ENCODE measurements at places on chromosomes 2 and 18. TPM values are rescaled to one million over a fixed set of nuclear protein-coding genes. Genes with fewer than 3 reads are reported as not detected.
A peak's percentile ranks its signal among the peaks of the same experiment; 100 is the strongest.

DNA sequence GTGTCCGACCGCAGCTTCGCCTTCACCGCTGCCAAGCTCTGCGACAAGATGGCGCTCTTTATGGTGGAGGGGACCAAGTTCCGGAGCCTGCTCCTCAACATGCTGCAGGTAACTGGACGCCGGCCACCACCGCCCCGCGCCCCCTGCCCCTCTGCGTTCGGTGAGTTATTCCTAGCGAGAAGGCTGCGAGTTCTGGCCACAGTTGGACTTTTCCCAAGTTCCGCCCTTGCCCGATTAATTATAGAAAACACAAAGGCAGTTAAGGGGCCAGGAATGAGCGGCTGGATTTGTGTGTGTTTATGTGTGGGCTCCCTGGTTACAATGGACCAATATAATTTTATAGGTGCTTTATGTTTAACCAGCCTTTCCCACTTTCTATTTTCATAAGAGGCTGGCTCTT is 189.2 kb downstream of the SMAD7 start:
- no peaks in the 10 kb centered on the region for H3K4me1 ChIP-seq
- DNase-seq = no peak
- H3K4me3 ChIP-seq = no peak overlapping the region
- no peak overlapping the region for H3K27ac ChIP-seq

- no peak overlapping the region for H3K27ac ChIP-seq
- H3K36me3 ChIP-seq = no peaks in the 10 kb centered on the region
- no peak overlapping the region for H3K4me3 ChIP-seq
- DNase-seq = no peak
- no peaks in the 10 kb centered on the region for H3K27me3 ChIP-seq
- H3K4me1 ChIP-seq = peaks cover 6% of the 10 kb centered on the region
These were observed 41.2 kb upstream of the HNRNPA3 start for GRCh38 chr2:177171418-177171865.

- no peaks in the 10 kb centered on the region for H3K36me3 ChIP-seq
- H3K27me3 ChIP-seq = no peaks in the 10 kb centered on the region
- no peak for DNase-seq
- no peaks in the 10 kb centered on the region for H3K4me1 ChIP-seq
- no peak overlapping the region for H3K4me3 ChIP-seq
These were observed 327.9 kb downstream of the EN1 start for GRCh38 chr2:118519511-118519910.

KCNJ3 gene
- total RNA-seq = 7.7 TPM

DNA sequence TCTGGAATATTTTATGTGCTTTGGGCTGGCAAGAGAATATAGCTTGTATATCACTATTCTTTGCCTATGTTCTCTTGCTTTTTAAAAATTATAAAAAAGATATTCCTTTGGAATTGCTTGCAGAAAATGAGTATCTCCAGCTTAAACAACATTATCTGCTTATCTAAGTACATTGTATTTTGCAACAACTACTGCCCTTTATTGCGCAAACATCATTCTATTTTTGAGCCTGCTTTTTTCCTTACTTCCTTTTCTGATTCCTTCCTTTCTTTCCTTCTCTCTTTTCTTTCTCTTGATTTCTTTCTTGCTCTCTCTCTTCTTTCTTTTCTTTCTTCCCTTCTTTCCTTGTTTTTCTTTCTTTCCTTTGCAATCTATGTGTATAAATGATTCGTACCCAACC is 74.0 kb downstream of the UNC80 start:
- H3K36me3 ChIP-seq = no peaks in the 10 kb centered on the region
- H3K4me1 ChIP-seq = no peaks in the 10 kb centered on the region
- no peaks in the 10 kb centered on the region for H3K27me3 ChIP-seq
- no peak overlapping the region for H3K4me3 ChIP-seq
- no peak for DNase-seq

- H3K27ac ChIP-seq = no peak overlapping the region
- no peaks in the 10 kb centered on the region for H3K27me3 ChIP-seq
- DNase-seq = no peak
- no peaks in the 10 kb centered on the region for H3K4me1 ChIP-seq
- H3K4me3 ChIP-seq = no peak overlapping the region
These were observed 99.4 kb upstream of the PPP1CB start for GRCh38 chr2:28652217-28652616.

- H3K36me3 ChIP-seq = no peaks in the 10 kb centered on the region
- H3K4me3 ChIP-seq = no peak overlapping the region
- no peak overlapping the region for H3K27ac ChIP-seq
These were observed 2.4 kb upstream of the MSGN1 start for GRCh38 chr2:17813742-17814473.

GRCh38 chr2:64403426-64403825 is 50.5 kb upstream of the LGALSL start:
- H3K36me3 ChIP-seq = no peaks in the 10 kb centered on the region
- H3K4me1 ChIP-seq = peaks cover 31% of the 10 kb centered on the region
- H3K27me3 ChIP-seq = no peaks in the 10 kb centered on the region

DNA sequence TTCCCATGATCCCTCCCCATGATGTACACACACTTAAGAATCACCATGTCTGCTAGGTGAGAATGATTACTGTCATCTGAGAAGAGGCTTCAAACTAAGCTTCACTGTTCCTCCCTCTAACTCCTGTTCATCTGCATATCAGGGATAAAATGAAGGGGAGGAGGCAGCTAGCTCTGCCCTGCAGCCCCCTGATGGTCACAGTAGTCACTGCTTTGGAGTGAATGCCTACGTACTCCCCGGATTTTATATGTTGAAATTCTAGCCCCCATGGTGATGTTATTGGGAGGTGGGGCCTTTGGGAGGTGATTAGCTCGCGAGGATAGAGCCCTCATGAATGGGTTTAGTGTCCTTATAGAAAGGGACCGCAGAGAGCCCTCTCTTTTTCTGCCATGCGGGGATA is 156.4 kb downstream of the NCKAP5 start:
- no peak overlapping the region for H3K27ac ChIP-seq
- H3K4me1 ChIP-seq = no peaks in the 10 kb centered on the region
- peak; percentile 81 for DNase-seq
- no peaks in the 10 kb centered on the region for H3K36me3 ChIP-seq

GRCh38 chr2:173051463-173052215 is 24.0 kb upstream of the MAP3K20 start:
- no peak overlapping the region for H3K4me3 ChIP-seq
- no peaks in the 10 kb centered on the region for H3K27me3 ChIP-seq
- H3K36me3 ChIP-seq = no peaks in the 10 kb centered on the region
- H3K27ac ChIP-seq = no peak overlapping the region
- H3K4me1 ChIP-seq = peaks cover 5% of the 10 kb centered on the region
- no peak for DNase-seq

GRCh38 chr2:42904576-42904876 is 112.1 kb upstream of the HAAO start:
- H3K4me1 ChIP-seq = peaks cover 19% of the 10 kb centered on the region
- no peak overlapping the region for H3K4me3 ChIP-seq
- DNase-seq = no peak
- no peaks in the 10 kb centered on the region for H3K36me3 ChIP-seq

IL36G gene
- not detected for total RNA-seq

ASTL gene
- total RNA-seq = not detected

PRKAG3 gene
- not detected for total RNA-seq

DCDC2C gene
- not detected for total RNA-seq

IL36B gene
- not detected for total RNA-seq

IL37 gene
- total RNA-seq = not detected

DNA sequence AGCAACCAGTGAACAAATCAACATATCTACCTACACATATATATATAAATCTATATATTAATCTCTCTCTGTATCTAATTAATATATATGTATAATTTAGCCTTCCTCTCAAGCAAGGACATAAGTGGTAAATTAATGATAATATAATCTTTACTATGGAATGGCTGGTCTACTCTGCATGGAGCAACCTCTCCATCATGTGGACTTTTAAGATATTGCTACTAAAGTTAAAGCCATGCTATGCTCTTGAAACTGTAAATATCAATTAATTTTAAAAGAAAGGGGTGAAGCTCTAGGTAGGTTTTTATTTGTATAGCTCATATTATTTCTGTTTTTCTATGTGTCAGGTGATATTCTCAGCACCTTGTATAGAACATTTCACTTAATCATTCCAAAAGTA is 147.0 kb downstream of the PPP1R1C start:
- DNase-seq = no peak
- no peaks in the 10 kb centered on the region for H3K4me1 ChIP-seq
- H3K27me3 ChIP-seq = no peaks in the 10 kb centered on the region
- H3K4me3 ChIP-seq = no peak overlapping the region

GRCh38 chr2:215060861-215061536 is 77.4 kb downstream of the ABCA12 start:
- H3K36me3 ChIP-seq = no peaks in the 10 kb centered on the region
- no peak overlapping the region for H3K4me3 ChIP-seq
- peak overlapping the region; percentile 45 for H3K27ac ChIP-seq
- no peaks in the 10 kb centered on the region for H3K27me3 ChIP-seq
- no peaks in the 10 kb centered on the region for H3K4me1 ChIP-seq
- no peak for DNase-seq

ZNF236 gene
- total RNA-seq = 27.5 TPM

GRCh38 chr2:12769492-12770105 is 52.9 kb downstream of the TRIB2 start:
- DNase-seq = no peak
- H3K4me3 ChIP-seq = no peak overlapping the region
- no peaks in the 10 kb centered on the region for H3K36me3 ChIP-seq
- peaks cover 5% of the 10 kb centered on the region for H3K27me3 ChIP-seq

NCKAP5 gene
- 0.92 TPM for total RNA-seq

DNA sequence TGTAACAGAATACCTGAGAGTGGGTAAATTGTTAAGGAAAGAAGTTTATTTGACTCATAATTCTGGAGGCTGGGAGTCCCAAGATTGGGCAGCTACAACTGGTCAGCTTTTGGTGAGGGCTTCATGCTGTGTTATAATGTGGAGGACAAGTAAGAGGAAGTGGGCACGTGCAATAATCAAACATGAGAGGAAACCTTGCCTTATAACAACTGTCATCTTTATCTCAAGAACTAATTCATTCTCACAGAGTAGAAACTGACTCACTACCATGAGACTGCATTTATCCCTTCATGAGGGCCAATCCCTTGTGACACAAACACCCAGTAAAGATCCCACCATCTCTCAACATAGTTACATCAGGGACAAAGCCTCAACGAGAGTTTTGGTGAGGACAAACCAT is 318.1 kb upstream of the NT5C1B start:
- H3K36me3 ChIP-seq = no peaks in the 10 kb centered on the region
- no peak for DNase-seq
- H3K4me3 ChIP-seq = no peak overlapping the region
- H3K4me1 ChIP-seq = peaks cover 4% of the 10 kb centered on the region
- H3K27ac ChIP-seq = no peak overlapping the region
- H3K27me3 ChIP-seq = no peaks in the 10 kb centered on the region

DNA sequence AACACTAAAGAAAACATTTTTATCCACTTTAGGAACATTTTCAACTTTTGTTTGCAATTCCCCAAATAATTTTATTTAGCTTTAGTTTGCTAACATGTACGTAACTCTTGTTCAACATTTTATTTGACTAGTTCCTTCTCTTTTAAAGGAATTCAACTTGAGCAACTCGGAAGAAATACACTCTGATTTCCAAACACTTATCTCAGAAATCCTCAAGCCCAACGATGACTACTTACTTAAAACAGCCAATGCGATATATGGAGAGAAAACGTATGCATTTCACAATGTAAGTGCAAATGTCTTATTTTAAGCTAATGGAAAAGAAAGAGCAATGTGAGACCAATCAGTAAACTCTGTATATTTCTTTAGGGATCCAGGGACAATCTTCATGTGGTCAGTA is 10.1 kb downstream of the SERPINB10 start:
- no peak overlapping the region for H3K27ac ChIP-seq
- DNase-seq = no peak
- no peaks in the 10 kb centered on the region for H3K27me3 ChIP-seq
- H3K4me3 ChIP-seq = no peak overlapping the region
- no peaks in the 10 kb centered on the region for H3K36me3 ChIP-seq
- no peaks in the 10 kb centered on the region for H3K4me1 ChIP-seq

DNA sequence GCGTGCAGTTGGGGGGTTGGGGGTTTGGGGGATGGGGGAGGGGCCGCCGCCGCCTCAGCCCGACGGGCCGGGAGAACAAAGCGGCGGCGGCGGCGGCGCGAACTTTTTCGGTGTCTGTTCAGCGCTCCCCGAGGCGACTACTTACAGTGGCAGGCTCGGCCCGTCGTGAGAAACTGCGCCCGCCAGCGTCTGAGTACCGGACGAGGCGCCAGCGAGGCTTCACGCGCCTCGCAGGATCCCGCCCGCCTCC is 172 bp downstream of the PRKD3 start:
- no peak for DNase-seq
- H3K4me1 ChIP-seq = peaks cover 12% of the 10 kb centered on the region
- no peak overlapping the region for H3K4me3 ChIP-seq
- H3K36me3 ChIP-seq = peaks cover 19% of the 10 kb centered on the region
- H3K27me3 ChIP-seq = peaks cover 6% of the 10 kb centered on the region

DNA sequence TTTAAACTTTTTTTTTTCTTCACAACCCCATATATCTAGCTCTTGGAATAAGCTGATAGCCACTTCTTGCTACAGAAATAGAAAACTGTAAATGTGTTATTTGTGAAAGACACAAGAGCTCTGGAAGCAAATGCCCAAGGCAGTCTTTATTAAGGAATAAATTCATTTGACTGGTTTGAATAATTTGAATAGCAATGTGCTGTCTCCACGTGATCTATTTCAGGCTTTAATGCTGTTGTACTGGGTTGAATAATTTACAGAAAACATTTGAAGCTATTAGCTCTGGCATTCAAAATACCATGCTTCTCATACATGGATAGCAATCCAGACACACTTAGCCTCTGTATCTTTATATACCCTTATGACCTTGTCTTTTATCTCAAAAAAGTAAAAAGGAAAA is 366.7 kb upstream of the KCNJ3 start:
- no peak overlapping the region for H3K4me3 ChIP-seq
- DNase-seq = no peak
- no peaks in the 10 kb centered on the region for H3K36me3 ChIP-seq
- H3K27me3 ChIP-seq = no peaks in the 10 kb centered on the region
- no peaks in the 10 kb centered on the region for H3K4me1 ChIP-seq

ABCA12 gene
- total RNA-seq = not detected

DYNAP gene
- not detected for total RNA-seq

LOXHD1 gene
- not detected for total RNA-seq

NEU4 gene
- 1.1 TPM for total RNA-seq

LDAH gene
- total RNA-seq = 48.8 TPM

DNA sequence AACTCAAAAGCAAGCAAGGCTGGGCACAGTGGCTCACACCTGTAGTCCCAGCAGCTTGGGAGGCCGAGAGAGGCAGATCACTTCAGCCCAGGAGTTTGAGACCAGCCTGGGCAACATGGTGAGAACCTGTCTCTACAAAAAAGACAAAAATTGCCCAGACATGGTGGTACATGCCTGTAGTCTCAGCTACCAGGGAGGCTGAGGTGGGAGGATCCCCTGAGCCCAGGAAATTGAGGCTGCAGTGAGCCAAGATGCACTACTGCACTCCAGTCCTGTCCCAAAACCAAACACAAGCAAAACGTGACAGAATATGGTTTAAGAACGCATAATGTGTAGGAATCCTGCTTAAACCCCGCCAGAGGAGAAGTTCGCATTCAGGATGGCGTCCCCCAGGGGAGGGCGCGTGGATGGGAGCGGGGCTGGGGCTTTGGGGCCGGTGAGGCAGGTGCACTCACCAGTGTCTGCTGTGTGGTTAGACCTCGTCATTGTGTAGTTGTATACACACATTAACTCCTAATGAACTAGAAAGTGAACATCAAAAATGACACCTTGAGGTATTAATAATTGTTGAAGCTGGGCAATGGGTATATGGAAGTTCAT is 5.4 kb downstream of the COLEC11 start:
- no peak overlapping the region for H3K4me3 ChIP-seq
- peaks cover 9% of the 10 kb centered on the region for H3K4me1 ChIP-seq
- no peak for DNase-seq
- no peaks in the 10 kb centered on the region for H3K36me3 ChIP-seq
- H3K27ac ChIP-seq = no peak overlapping the region
- H3K27me3 ChIP-seq = no peaks in the 10 kb centered on the region

Data from endodermal cell (in vitro differentiated cells).